ENCODE measurements at places on chromosomes 1 and 21. TPM values are rescaled to one million over a fixed set of nuclear protein-coding genes. Genes with fewer than 3 reads are reported as not detected.

Gene ARTN
- 0.55 TPM for total RNA-seq

Gene C1orf226
- total RNA-seq = 0.43 TPM

Gene PRDM16
- total RNA-seq = not detected

Gene DNAJC11
- 76.2 TPM for total RNA-seq

Gene NTMT2
- total RNA-seq = not detected

Gene TMPRSS15
- total RNA-seq = not detected

Gene BATF3
- 1.8 TPM for total RNA-seq

Gene SHISA4
- 42.7 TPM for total RNA-seq

Gene AVPR1B
- not detected for total RNA-seq

Gene TRIM67
- not detected for total RNA-seq

Gene GPR153
- total RNA-seq = 6.5 TPM

Gene SLC25A34
- 0.27 TPM for total RNA-seq

Gene CFAP74
- not detected for total RNA-seq

Gene OPRD1
- total RNA-seq = not detected

Gene FNDC5
- total RNA-seq = 0.46 TPM

Gene NGF
- 40.8 TPM for total RNA-seq

Gene TSPEAR
- total RNA-seq = not detected

Data from HFFc6 (cell line).